ENCODE measurements at places on chromosomes 4 and X. TPM values are rescaled to one million over a fixed set of nuclear protein-coding genes. Genes with fewer than 3 reads are reported as not detected.

DSPP gene
- not detected for total RNA-seq

FGA gene
- not detected for total RNA-seq

DCAF12L2 gene
- not detected for total RNA-seq

- H3K4me1 ChIP-seq = no peaks in the 10 kb centered on the region
- H3K27me3 ChIP-seq = no peaks in the 10 kb centered on the region
- no peak for DNase-seq
- H3K27ac ChIP-seq = no peak overlapping the region
- H3K4me3 ChIP-seq = no peak overlapping the region
These were observed 52.1 kb downstream of the HTR2C start for GRCh38 chrX:114635986-114636385.

GRCh38 chrX:68894513-68895340, 65.9 kb downstream of the EFNB1 start:
- no peak overlapping the region for H3K4me3 ChIP-seq
- H3K27ac ChIP-seq = no peak overlapping the region
- H3K27me3 ChIP-seq = no peaks in the 10 kb centered on the region
- no peak for DNase-seq
- H3K4me1 ChIP-seq = no peaks in the 10 kb centered on the region
- no peaks in the 10 kb centered on the region for H3K36me3 ChIP-seq

All from activated T-helper 2 cell treated with anti-CD3 and anti-CD28 coated beads, Interferon-gamma antibody, Interleukin-2, Interleukin-4, amounts not matched to agents 10 μg/mL and 5 μg/mL and 100 μg/mL, durations not matched to agents 14 hours and 24 hours and 36 hours (primary cell).